ENCODE measurements at places on chromosomes 3 and 15.

DNA sequence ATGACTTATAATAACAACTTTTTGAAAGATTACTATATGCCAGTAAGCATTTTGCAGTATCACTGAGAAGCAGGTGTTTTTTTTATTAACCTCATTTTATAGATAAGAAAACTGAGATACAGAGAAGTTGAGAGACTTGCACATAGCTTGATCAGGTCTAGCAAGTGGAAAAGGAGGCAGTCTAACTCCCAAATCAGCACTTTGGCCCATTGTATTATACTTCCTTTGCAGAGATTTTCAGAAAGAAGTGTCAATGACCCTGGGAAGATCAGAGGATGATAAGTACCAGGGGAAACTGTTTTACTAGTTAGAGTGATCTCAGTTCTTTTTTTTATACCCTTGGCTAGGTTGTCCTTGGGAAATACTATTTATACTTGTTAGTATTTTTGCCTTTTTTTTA lies 358.7 kb downstream of the SQOR start:
- DNase-seq, result no peak

- no peak for DNase-seq
Measured at GRCh38 chr3:72088486-72089025, 303.6 kb upstream of the PROK2 start.

GRCh38 chr15:64423970-64424369 lies 36.3 kb downstream of the TRIP4 start:
- DNase-seq, result no peak

DNA sequence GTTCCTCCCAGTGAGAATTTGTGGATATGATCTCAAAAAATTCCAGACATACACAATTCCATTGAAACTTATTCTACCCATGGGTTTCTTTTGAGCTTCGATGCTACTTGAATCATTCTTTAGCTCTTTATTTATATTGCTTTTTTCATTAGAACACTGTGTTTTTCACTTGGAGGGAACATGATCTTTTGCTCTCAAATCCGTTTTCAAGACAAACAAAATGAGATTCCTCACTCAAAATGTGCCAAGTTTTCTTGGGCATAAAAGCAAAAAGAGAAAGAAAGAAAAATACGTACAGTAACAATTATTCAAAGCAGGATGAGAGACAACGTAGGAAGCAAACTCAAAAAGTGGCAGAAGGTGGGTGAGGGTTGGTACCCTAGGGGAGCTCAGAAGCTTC lies 118.8 kb upstream of the PDZRN3 start:
- DNase-seq, result no peak

GRCh38 chr3:57256844-57257243 lies 29.3 kb downstream of the APPL1 start:
- DNase-seq, result no peak
